ENCODE measurements at places on chromosomes 1 and 21. TPM values are rescaled to one million over a fixed set of nuclear protein-coding genes. Genes with fewer than 3 reads are reported as not detected.

Gene CYP4B1
- total RNA-seq = 268 TPM

Gene ACKR1
- 146 TPM for total RNA-seq

Gene WNT3A
- 10.1 TPM for total RNA-seq

- H3K27ac ChIP-seq = peak overlapping the region; percentile 49
- DNase-seq = no peak
- H3K27me3 ChIP-seq = no peaks in the 10 kb centered on the region
- H3K4me3 ChIP-seq = no peak overlapping the region
Observed at GRCh38 chr1:244164511-244164890, 113.4 kb downstream of the ZBTB18 start.

GRCh38 chr1:31748365-31748764 lies 15.8 kb downstream of the ADGRB2 start:
- no peak for DNase-seq
- H3K4me1 ChIP-seq = no peaks in the 10 kb centered on the region
- H3K27ac ChIP-seq = no peak overlapping the region
- H3K4me3 ChIP-seq = no peak overlapping the region

GRCh38 chr1:53769780-53770179 lies 30.8 kb upstream of the GLIS1 start:
- H3K27me3 ChIP-seq = no peaks in the 10 kb centered on the region
- peaks cover 21% of the 10 kb centered on the region for H3K36me3 ChIP-seq
- no peak for DNase-seq
- H3K4me3 ChIP-seq = no peak overlapping the region
- H3K27ac ChIP-seq = no peak overlapping the region

DNA sequence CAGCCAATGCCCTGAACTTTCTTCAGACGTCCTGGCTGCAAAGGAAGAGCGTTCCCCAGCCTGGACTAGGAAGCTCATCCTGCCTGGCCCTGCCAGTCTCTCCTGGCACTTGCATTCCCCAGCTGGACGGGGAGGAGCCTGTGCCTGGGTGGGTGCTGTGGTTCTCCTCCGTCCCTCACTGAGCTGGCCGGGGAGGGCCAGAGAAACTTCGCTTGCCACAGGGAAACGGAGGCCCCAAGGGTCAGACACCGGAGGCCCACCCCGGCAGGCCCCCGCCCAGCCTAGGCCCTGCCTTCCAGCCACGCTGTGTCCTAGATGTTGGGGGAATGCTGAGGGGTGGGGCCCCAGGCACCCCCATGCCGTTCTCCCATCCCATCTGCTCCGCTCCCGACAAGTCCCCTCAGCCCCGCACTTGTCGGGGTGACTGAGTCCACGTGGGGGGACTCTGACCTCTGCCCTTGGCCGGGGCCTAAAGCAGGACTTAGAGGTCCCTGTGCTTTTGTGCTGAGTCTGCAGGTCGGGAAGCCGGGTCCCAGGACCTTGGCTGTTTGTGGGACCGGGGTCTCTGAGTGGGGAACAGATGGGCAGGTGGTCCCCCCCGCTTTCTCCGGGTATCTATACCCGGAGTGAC lies 4.8 kb downstream of the FTCD start:
- H3K27me3 ChIP-seq = no peaks in the 10 kb centered on the region
- peak; percentile 57 for DNase-seq
- no peaks in the 10 kb centered on the region for H3K36me3 ChIP-seq
- H3K4me3 ChIP-seq = no peak overlapping the region

DNA sequence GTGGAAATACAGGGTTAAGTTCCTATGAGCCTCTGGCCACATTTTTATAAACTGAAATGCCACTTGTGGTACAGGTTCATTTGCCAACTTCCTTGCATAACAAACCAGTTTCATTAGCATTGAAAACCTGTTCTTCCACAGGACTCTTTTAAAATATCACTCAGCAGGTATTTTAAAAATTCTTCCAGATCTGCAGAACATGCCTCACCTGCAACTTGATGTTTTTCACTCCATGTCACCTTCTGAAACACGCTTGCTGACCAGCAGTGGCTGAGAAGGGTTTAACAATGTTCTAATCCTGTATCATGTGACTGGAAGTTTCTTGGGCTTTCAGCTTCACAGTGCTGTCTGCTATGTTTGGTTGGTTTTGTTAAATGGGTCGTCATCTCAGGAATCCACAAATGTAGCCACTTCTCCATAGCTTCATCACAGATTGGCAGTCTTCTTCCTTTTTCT lies 17.6 kb upstream of the CBR3 start:
- peak overlapping the region; percentile 14 for H3K27ac ChIP-seq
- H3K27me3 ChIP-seq = no peaks in the 10 kb centered on the region
- H3K36me3 ChIP-seq = no peaks in the 10 kb centered on the region
